B cell (primary cell): ENCODE measurements at places on chromosomes 7 and 10. TPM values are rescaled to one million over a fixed set of nuclear protein-coding genes. Genes with fewer than 3 reads are reported as not detected.

Gene ADCYAP1R1
- not detected in 2 replicates for total RNA-seq

Gene WASHC2A
- 66.5 and 68.8 TPM in 2 replicates for total RNA-seq

Gene THNSL1
- total RNA-seq: 4.3 and 4.9 TPM in 2 replicates

Gene PYROXD2
- 25.1 and 25.7 TPM in 2 replicates for total RNA-seq

Gene TMEM140
- 79.1 and 84.9 TPM in 2 replicates for total RNA-seq

Gene SRGN
- 47.3 and 49.9 TPM in 2 replicates for total RNA-seq

Gene PDK4
- 6.8 and 7.1 TPM in 2 replicates for total RNA-seq

Gene TAS2R4
- 5.4 and 6.7 TPM in 2 replicates for total RNA-seq

Gene OPTN
- 42.8 and 42.9 TPM in 2 replicates for total RNA-seq

Gene NFKB2
- total RNA-seq: 377 and 398 TPM in 2 replicates

Gene C10orf143
- total RNA-seq: 9.1 and 12.3 TPM in 2 replicates

Gene PLXNA4
- total RNA-seq: not detected in 2 replicates

Gene HOGA1
- total RNA-seq: not detected in 2 replicates

Gene TDRD1
- 0.22 and 0.29 TPM in 2 replicates for total RNA-seq

Gene ANTXRL
- total RNA-seq: not detected in 2 replicates

Gene VWA2
- total RNA-seq: not detected in 2 replicates

Gene FAM237B
- total RNA-seq: not detected in 2 replicates

Gene NPY4R2
- total RNA-seq: not detected in 2 replicates

Gene CAMK2G
- 42.7 and 45.1 TPM in 2 replicates for total RNA-seq

Gene TSPAN33
- 111 and 117 TPM in 2 replicates for total RNA-seq

Gene PNLIPRP3
- not detected in 2 replicates for total RNA-seq

Gene KLF14
- total RNA-seq: 0.19 and 0.27 TPM in 2 replicates

Gene OR9A2
- total RNA-seq: not detected in 2 replicates

Gene THSD7A
- not detected in 2 replicates for total RNA-seq

Gene ADCY1
- 0.05 and 0.17 TPM in 2 replicates for total RNA-seq

Gene FOXI2
- total RNA-seq: not detected in 2 replicates

Gene HOXA4
- 0.24 TPM in 1 of 2 replicates, not detected in the other for total RNA-seq

Gene FAS
- total RNA-seq: 11.5 and 13.7 TPM in 2 replicates

Gene HNRNPF
- total RNA-seq: 161 and 166 TPM in 2 replicates
